NCI-H774 (cell line): ENCODE measurements at places on chromosomes 5 and 9.
A peak's percentile ranks its signal among the peaks of the same experiment; 100 is the strongest.

DNA sequence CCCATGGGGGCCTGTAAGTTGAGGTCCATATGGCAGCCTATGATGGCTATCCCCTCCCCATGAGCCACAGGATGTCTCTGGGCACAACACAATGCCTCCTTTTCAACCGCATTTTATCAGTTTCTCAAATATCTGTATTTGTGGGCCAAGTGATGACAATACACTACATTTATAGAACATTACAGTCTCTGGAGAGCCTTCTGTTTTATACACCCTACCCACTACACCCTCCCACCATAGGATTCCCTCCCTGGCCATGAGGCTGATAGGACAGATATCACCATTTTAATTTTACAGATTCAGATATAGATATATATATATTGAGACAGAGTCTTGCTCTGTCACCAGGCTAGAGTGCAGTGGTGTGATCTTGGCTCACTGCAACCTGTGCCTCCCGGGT, 236.8 kb downstream of the ENC1 start:
- no peak for DNase-seq

GRCh38 chr9:85514256-85514655, 227.5 kb downstream of the AGTPBP1 start:
- DNase-seq = no peak

GRCh38 chr5:51488803-51489642, 105.8 kb downstream of the ISL1 start:
- no peak for DNase-seq

GRCh38 chr9:88052321-88052965, 78.1 kb upstream of the CDK20 start:
- DNase-seq = no peak

GRCh38 chr9:120477534-120478001, 102.4 kb downstream of the CDK5RAP2 start:
- DNase-seq = peak; percentile 62
